BE2C (cell line): ENCODE measurements at places on chromosomes 11 and 22.
A peak's percentile ranks its signal among the peaks of the same experiment; 100 is the strongest.

- DNase-seq: no peak
Observed at GRCh38 chr11:112831041-112831440, 130.2 kb upstream of the NCAM1 start.

- DNase-seq: no peak
Observed at GRCh38 chr11:65611758-65612603, 2.0 kb downstream of the MAP3K11 start.

DNA sequence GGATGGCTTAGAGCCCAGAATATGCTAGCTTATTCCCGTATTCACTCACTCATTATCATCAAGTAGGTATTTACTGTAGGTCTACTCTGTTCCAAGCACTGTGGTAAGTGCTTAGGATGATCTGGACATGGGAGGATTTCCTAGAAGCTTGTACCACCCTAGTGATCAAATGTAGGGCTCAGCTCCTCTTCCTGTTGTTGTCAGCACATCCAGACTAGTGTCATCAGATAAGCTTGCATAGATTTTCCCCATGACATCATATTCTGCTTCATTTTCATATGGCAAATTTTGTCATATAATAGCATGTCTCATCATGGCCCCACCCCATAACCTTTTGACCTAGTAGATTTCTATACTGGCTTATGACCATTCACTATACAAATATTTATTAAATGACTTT lies 19.3 kb upstream of the NUCB2 start:
- DNase-seq: no peak

DNA sequence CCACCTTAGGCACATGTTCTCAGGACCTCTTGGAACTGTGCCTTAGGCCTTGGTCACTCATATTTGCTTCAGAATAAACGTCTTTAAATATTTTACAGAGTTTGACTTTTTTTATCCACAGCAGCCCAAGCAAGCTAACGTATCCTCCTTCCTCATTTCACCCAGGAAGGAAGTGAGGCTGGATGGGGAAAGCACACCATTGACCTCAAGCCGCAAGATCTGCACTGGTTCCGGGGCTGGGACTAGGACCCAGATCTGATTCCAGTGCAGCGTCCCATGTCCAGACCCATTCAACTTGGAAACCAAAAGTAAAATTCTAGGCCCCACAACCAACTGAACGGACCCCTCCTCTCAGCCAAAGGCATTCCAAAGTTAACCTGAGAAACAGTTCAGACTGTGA lies 2.4 kb upstream of the LGALS12 start:
- no peak for DNase-seq

DNA sequence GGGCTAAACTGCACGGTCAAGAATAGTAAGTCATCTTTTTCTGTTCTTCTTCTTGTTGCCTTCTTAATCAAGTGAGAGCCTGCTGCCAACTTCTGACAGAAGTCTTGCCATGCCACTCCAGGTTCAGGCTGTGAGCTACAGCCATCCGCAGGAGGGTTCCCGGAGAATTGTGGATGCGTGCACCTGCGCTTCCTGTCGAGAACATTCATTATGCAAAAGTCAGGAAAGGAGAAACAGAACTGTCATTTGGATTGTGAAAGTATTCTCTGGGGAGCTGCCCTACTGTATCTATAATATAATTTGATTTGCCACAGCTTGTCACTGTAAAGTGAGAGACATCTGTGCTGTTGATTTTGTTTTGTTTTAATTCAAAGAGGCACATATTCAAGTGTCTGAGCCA lies 12.3 kb downstream of the IL17RA start:
- no peak for DNase-seq

- DNase-seq: no peak
Observed at GRCh38 chr11:7306900-7307299, 55.2 kb downstream of the SYT9 start.

- no peak for DNase-seq
Observed at GRCh38 chr11:116973270-116973669, 125.0 kb downstream of the SIK3 start.

- no peak for DNase-seq
Observed at GRCh38 chr11:75344761-75345454, 6.6 kb downstream of the ARRB1 start.

- no peak for DNase-seq
Observed at GRCh38 chr11:70111269-70112016, 33.3 kb downstream of the ANO1 start.

DNA sequence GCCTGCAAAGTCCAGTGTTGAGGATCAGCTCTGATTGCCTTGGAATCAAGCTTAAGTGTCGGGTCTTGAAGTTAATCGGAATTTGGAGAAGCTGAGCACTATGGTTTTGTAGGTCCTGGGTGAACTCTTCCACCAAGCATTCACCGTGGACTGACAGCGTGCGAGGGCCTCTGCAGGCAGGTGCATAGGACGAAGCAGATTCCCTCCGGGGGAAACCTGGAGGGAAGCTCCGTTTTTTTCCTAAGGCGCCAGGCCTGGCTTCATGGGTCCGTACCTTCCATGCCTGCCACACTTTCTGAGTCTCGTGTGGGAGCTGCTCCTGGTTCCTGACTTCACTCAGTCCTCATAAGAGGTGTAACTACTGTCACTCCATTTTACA lies 170.1 kb downstream of the CRYBB2 start:
- DNase-seq: no peak

GRCh38 chr22:39475902-39476301 lies 19.1 kb downstream of the MGAT3 start:
- DNase-seq: no peak

DNA sequence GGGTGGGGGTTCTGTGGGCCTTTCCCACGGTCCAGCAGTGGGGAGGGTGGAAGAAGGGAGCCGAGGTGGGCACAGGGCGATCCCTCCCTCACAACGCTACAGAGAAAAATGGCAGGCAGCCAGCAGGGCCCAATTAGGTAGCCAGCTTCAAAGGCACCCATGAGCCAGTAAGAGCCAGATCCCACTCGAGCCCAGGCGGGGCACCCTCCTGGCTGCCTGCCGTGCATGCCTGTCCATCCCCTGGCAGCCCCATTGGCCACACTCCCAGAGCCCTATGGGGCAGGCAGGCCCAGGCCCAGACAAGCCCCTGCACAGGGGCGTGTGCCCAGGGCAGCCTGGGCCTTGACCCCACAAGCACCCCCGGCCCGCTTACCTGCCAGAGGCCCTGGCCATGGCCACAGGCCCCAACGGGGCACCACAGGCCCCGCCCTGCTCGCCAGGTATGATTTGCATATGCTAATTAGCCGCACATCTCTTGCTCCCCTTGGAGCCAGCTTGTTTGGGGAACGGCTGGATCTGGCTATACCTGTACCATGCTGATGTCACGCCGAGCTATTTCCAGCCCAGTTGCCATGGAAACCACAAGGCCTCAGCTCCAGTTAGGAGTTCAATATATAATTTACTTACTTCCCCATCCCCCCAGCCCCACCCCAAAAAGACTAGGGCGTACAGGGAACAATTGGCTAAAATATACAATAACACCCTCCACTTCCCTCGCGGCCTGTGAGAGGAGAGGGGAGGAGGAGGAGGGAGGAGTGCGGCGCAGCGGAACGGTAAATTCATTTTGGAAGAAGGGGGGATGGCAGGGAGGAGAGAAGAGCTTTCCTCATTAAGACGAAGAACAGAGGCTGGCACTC lies 47.5 kb upstream of the TCF20 start:
- peak; percentile 70 for DNase-seq

DNA sequence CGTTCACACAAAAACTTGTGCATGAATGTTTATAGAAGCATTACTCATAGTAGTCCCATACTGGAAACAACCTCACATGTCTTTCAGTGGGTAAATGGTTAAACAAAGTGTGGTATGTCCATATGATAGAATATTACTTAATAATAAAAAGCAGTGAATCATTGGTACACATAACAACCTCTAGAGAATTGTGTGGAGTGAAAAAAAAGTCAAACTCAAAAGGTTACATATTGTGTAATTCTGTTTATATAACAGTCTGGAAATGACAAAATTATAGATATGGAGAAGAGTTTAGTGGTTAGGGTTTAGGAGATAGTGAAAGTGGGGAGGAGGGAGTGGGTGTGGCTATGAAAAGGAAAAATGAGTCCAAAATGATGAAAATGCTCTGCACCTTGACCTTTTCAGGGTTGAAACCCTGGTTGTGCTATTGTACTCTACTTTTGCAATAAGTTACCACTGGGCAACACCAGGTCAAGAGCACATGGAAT lies 243.4 kb upstream of the DDI1 start:
- no peak for DNase-seq
